ENCODE measurements at places on chromosomes 5 and 9. TPM values are rescaled to one million over a fixed set of nuclear protein-coding genes. Genes with fewer than 3 reads are reported as not detected.

DNA sequence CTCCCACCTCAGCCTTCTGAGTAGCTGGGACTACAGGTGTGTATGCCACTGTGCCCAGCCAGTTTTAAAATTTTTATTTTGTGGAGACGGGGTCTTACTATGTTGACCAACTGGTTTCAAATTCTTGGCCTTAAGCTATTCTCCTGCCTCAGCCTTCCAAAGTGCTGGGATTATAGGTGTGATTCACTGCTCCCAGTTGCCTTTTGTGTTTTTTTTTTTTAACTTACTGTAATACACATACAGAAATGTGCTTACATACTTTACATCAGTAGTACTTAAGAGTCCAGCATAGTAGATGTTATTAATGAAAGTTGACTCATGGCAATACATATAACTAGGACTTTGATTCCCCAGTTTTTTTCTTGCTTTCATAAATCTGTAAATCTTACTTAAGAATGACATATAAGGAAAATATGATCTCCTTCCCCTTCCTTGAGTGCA lies 4.7 kb downstream of the MAN2A1 start:
- DNase-seq, result no peak

- no peak for DNase-seq
Observed at GRCh38 chr9:131329241-131329641, 39.7 kb downstream of the PLPP7 start.

DNA sequence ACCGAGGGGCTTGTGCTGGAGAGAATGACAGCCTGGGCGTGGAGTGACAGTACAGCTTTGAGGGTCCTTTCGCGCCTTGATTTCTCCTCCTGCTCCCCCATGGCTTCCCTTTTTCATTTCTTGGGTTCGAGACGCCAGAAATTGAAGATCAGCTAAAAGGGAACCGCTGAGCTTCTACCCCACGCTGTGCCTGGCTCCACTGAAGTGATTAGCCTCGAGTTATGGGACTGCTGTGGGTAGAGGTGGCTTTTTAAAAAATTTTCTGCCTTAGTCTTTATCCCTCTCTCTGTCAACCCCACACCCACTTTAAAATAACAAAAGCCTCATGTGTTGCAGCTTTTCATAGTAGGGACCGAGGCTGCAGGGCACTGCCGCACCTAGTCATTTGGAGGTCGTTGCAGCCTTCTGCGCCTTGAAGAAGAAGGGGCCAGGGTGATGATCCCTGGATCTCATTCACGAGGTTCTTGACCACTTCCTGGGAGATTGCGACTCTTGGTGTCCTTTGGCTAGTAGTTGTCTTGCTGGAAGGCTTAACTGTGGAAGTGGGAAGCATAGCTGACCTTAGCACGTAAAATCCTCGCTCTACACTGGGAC lies 603 bp downstream of the PPIP5K2 start:
- peak; percentile 14 for DNase-seq

ZSWIM6 gene
- 3.1 TPM for total RNA-seq

WWC1 gene
- 2.7 TPM for total RNA-seq

All from fibroblast of the aortic adventitia (primary cell).